ENCODE measurements at places on chromosomes 7 and 10. TPM values are rescaled to one million over a fixed set of nuclear protein-coding genes. Genes with fewer than 3 reads are reported as not detected.

DNA sequence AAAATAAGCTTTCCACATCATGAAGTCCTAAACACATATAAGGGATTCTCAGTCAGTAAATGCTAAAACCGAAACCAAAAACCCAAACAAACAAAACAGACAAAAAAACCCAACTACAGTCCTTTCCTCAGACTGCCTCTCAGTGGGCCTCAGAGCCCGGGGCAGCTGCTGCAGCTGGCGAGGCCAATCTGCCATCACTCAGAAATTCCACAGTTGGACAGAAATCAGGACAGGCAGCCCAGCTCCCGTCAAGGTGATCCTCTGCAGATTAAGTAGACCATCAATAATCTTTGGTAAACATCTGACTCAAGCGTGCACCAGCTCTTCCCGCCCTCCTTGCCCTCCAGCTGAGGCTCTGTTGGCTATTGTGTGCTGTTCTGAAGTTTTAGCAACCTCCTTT lies 142.2 kb downstream of the ATXN7L1 start:
- no peak for DNase-seq

DNA sequence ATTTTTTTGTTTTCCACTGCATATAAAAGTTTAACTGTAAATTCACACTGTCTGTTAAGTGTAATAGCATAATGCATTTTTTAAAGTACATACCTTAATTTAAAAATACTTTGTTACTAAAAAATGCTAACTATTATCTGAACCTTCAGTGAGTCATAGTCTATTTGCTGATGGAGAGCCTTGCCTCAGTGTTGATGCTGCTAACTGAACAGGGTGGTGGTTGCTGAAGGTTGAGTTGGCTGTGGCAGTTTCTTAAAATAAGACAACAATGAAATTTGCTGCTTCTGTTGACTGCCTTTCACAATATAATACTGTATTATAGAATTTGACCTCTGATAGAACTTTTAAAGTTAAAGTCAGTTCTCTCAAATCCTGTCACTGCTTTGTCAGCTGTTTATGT lies 72.3 kb upstream of the GATAD1 start:
- no peak for DNase-seq

DNA sequence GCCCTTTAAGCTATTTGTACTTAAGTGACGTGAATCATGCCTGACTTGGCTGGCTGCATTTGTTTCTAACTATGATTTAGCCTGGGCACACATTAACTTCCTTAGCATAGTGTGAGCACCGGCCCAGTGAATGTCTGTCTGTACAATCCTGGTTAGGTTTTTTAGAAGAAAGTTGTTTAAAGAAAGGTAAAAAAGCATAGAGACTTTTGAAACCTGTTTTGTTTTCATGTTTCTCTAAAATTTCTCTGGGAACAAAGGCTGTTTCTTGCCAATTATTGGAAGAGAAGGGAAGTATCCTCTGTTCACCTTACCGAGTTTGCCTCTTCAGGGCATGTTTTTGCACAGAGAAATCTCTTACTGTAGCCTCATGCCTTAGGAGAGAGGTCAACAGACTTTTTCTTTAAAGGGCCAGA lies 42.9 kb upstream of the MET start:
- no peak for DNase-seq

- DNase-seq = no peak
Observed at GRCh38 chr7:27936768-27937102, 196.8 kb downstream of the TAX1BP1 start.

- DNase-seq = no peak
Observed at GRCh38 chr10:14040787-14041631, 289.7 kb downstream of the FRMD4A start.

GRCh38 chr10:65710306-65710705 lies 1215.5 kb upstream of the LRRTM3 start:
- DNase-seq = no peak

- no peak for DNase-seq
Observed at GRCh38 chr10:96512524-96513304, 1.0 kb downstream of the TLL2 start.

GRCh38 chr10:84607523-84607922 lies 279.1 kb downstream of the CCSER2 start:
- DNase-seq = no peak

GRCh38 chr7:641269-641671 lies 85.2 kb upstream of the DNAAF5 start:
- DNase-seq = no peak

GRCh38 chr10:132601567-132601966 lies 64.0 kb downstream of the INPP5A start:
- DNase-seq = no peak

- DNase-seq = no peak
Observed at GRCh38 chr7:80940539-80941207, 21.8 kb upstream of the SEMA3C start.

- DNase-seq = peak; percentile 43
Observed at GRCh38 chr7:6317797-6318438, 45.5 kb upstream of the CYTH3 start.

DNA sequence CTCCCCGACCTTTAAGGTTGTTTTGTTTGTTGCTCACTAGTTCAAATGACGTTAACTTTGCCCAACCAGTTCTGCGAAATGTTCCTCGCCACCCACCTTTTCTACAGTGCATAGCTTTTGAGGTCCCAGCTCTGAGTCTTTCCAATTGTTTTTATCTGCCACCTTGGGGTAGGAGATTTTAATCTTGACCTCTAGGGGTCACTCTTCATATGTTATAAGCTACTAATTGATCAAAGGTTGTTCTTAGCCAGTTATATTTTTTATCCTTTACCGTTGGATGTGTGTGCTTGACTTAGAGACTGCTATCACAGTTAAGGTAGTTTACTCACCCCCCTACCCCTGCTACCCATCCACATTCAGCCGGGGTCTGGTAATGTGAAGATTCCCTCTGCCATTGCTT lies 372.4 kb downstream of the SUGCT start:
- no peak for DNase-seq

- no peak for DNase-seq
Observed at GRCh38 chr10:27661514-27662286, 83.9 kb downstream of the MKX start.

- no peak for DNase-seq
Observed at GRCh38 chr7:46513447-46513848, 592.4 kb upstream of the IGFBP3 start.

- DNase-seq = peak; percentile 3
Observed at GRCh38 chr10:119947300-119947699, 54.8 kb downstream of the SEC23IP start.

DNA sequence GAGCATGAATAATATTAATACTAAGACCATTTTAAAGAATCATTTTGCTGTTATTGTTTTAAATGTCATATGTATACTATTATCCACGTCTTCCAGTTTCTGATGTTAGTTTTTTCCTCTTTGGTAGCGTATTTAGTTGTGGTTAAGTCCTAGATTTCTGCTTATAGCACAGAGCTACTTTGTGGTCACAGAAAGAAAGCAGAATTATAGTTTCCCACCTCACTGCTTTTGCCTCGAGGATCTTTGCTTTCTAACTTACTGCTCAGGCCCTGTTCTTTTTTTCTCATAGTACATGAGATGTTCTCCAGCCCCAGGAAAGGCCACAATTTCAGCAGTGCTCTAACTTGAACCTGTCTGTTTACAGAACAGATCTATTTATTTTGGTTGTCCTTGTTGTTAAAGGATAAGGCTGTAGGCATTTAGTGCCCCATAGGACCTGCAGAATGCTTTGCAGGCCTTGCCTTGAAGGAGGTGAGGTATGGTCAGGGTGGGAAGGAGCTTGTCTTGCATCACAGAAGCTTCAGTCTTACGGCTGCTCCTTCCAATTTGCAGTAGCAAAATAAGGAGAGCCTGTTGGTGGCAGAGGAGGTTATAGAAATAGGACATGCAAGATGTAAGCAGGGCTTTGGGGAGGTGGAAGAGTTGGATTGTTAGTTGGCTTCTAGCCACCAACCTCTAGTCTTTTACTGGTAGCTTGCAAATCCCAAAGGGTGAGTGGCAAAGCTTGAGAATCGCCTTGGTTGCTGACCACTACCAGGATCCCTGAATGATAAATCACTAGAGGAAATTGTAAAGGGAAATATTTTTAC lies 129.1 kb downstream of the LRRC4 start:
- no peak for DNase-seq

DNA sequence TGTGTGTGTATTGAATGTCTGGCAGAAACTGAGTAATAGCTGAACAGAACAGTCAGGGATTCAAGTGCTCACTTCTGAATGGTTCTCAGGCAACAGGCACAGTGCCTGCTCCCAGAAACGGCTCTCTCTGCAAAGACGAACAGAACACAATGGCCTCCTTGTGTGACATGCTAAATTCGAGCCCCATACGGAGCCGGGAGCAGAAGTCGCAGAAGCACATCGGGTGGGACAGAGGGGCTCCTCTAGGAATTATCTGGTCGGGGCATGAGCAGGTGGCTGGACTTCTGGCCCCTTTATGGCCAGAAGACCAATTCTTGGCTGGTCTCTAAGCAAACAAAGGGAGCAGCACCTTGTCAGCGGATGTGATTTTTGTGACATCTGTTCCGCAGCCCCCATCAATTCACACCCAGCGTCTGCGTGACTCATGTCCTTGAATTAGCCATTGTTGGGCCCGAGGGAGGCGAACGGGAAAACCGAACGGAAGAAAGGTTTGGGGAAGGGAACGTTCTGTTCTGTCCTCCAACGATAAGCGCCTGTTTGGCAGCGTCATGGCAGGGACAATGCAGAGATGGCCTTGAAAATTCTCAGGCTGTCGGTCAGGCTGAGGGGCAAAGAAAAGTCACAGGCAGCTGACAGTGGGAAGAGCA lies 47.3 kb upstream of the NPTX2 start:
- DNase-seq = no peak

GRCh38 chr10:350981-351501 lies 215.8 kb downstream of the ZMYND11 start:
- DNase-seq = no peak

DNA sequence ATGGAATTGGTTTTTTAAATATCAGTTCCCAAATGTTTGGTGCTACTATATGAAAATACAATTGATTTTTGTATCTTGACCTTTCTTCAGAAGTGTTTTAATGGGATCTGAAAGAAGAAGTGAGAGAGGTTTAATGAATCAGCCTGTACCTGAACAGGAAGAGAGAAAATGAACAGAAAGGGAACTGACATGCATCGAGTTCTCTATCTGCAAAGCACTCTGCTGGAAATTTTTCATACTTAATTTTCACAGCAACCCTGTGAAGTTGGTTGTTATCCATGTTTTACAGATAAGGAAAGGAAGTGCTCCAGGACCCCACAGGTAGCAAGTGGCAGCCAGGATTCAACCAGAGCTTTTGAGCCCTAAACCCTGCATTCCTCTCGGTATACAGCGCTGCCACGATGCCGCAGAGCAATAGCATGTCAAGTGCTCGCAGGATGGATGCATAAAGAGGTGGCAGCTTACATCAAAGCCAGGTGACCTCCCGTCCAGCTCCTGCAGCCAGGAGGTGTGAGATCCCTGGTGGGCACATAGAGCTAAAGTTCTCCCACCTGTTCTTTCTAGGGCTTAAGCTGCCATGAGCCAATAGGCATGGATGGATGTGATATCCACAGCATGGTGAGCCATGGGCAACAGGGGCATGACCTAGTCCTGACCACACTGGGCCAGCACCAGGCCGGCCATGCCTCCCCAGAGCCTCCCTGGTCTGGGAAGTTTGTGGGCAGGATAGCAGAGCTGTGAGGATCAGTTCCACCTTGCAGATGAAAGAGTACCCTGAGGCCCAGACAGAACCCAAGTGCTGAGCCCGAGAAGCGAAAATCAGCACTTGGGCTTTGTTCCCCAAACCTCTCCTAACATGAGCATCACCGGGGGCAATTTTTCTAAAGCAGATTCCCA lies 57.2 kb downstream of the CALML3 start:
- DNase-seq = no peak

GRCh38 chr10:51459476-51459875 lies 239.9 kb downstream of the CSTF2T start:
- no peak for DNase-seq

- DNase-seq = no peak
Observed at GRCh38 chr7:104156842-104157277, 51.0 kb downstream of the ORC5 start.

GRCh38 chr10:113096128-113096996 lies 146.3 kb downstream of the TCF7L2 start:
- no peak for DNase-seq

DNA sequence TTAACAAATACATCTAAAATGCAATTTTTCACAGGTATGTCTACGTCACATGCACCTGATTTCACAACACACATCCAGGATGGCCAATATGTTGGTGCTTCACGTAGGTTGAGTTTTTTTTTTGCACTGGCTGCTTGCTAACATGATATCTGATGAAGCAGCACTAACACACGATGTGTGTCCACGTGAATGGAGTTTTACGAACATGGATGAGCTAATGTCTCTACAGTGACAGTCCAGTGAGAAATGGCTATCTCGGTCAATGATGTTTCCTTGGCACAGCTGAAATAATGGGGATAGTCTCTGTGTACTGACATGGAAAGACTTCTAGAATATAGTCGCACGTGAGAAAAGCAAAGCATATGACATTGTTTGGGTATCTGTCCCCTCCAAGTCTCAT lies 563.9 kb upstream of the ADARB2 start:
- DNase-seq = no peak

DNA sequence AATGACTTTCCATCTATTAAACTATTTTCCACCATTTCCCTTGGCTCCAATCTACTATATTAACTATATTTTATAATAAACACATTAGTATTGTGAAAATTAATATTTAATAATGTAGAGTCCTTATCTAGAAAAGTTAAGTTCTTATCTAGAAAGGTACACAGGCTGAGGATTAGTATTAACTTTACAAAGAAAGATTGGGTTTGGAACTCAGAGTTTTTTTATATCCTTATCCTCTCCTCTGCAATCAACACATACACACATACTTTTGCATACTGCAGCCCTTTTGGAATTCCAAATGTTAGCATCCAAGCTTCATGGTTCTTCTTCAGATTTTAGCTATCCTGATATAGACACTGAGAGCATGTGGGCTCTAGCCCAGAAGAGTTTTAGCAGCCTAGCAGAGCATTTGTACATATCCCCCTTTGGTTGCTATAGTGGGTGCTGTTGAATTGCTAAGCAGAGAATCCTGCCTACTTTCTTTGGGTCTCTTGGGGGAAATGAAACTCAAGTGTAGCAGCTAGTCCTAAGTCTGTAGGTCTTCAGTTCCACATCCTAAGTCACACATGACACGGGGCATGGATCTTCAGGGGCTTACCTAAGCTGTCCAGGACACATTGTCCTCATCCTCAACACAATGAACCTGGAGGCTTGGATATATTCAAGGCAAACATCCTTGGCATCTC lies 874.6 kb downstream of the LRMDA start:
- DNase-seq = no peak

- no peak for DNase-seq
Observed at GRCh38 chr7:95427166-95427565, 7.7 kb downstream of the PON2 start.

The IFIT1B gene
- total RNA-seq = 2.2 TPM

The SPDYE8 gene
- total RNA-seq = not detected

The KIF11 gene
- 26.6 TPM for total RNA-seq

The PNLIPRP2 gene
- not detected for total RNA-seq

The IPMK gene
- total RNA-seq = 14.8 TPM

The CFAP46 gene
- total RNA-seq = 0.53 TPM

The HOXA4 gene
- 1.0 TPM for total RNA-seq

The SPDYE2 gene
- total RNA-seq = 0.16 TPM

The MMD2 gene
- total RNA-seq = 0.11 TPM

All from urinary bladder (tissue), 4 donors.